ENCODE measurements at places on chromosomes 5 and 9. TPM values are rescaled to one million over a fixed set of nuclear protein-coding genes. Genes with fewer than 3 reads are reported as not detected.
A peak's percentile ranks its signal among the peaks of the same experiment; 100 is the strongest.

GRCh38 chr5:114316167-114316566, 45.7 kb upstream of the KCNN2 start:
- H3K36me3 ChIP-seq: no peaks in the 10 kb centered on the region
- DNase-seq: peak; percentile 28
- H3K4me1 ChIP-seq: peaks cover 11% of the 10 kb centered on the region
- no peak overlapping the region for H3K4me3 ChIP-seq

DNA sequence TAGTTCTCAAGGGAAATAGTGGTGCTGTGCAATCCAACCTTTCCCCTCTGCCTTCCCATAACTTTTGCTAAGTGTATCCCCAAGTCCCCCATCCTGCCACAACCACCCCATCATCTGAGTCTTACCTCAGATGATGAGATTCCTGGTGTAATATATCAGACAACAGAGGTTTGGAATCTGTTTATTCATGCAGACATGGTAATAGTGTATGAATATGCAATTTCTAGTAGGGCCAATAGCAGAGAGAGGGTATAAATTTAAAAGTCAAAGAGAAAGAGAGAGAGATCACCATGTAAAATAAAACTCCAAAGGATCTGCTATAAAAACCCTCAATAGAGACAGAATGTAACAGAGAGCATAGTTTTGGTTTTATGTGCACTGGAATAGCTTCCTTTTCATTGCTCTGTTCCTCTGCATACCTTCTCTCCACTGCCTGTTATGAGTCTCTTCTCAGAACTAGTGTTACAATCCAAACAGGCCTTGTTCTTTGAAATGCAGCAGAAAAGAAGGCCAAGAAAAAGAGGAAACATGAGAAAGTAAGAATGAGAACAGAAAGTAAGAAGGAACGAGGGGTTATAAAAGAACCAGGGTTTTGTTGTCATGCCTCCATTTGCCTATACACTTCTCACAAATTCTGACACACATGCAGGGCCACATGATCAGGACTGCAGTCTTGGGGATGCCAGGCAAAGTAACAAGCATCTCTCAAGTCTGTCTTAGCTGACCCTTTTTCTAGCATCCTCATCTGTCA, 278.0 kb downstream of the CETN3 start:
- H3K36me3 ChIP-seq: no peaks in the 10 kb centered on the region
- H3K27me3 ChIP-seq: no peaks in the 10 kb centered on the region
- H3K27ac ChIP-seq: no peak overlapping the region
- no peak for DNase-seq

DNA sequence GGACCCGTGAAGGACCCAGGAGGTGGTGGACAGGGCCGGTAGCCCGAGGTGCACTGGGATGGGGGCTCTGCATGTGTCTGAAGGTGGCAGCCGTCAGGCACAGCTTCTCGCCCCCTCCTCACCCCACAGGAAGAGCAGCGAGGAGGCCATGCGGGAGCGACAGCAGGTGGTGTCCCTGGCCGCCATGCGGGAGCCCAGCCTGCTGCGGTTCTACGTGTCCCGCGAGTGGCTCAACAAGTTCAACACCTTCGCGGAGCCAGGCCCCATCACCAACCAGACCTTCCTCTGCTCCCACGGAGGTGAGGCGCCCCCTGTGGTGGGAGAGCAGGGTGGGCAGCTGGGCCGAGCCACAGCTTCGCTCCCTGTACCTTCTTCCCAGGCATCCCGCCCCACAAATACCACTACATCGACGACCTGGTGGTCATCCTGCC, 39.9 kb downstream of the USP20 start:
- H3K27ac ChIP-seq: no peak overlapping the region
- no peaks in the 10 kb centered on the region for H3K4me1 ChIP-seq
- no peaks in the 10 kb centered on the region for H3K27me3 ChIP-seq
- peak; percentile 69 for DNase-seq

DNA sequence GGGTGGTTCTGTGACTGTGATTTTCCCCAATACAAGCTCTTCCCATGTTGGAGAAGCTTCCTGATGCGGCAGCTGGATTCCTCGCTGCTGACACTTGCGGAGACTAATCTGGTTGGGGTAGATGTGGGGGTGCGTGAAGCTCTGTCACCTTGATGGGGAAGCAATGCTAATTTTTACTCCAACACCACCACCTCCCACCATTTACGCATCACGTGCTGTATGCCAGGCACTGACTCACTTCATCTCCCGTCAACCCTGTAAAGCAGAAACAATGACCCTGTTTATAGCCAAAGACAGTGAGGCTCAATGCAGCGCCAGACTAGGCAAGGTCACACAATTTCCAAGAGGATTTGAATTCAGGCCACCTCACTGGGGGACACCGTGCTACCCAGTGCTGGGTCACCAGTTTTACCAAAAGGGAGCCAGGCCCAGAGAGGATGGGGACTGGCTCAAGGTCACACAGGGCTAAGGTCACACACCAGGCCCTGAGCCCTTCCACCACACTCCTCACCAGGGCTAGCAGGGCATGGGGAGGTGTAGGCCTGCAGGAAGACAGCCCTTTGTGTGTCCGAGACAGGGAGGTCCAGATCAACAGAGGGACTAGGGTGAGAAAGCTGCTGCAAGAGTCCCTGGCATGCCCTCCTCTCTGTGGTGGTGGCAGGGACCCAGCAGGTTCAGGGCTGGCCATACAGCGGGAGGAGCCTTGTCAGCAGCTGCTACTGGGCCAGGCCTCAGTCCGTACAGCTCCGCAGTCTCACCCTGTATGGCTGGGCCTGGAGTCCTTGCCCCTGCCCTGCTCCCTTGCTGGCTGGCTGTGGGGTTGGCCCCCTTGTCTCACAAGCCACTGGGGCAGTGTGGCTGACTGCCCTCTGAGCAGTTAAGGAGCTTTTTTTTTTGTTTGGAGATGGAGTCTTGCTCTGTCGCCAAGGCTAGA, 3.3 kb downstream of the STKLD1 start:
- H3K4me3 ChIP-seq: no peak overlapping the region
- H3K4me1 ChIP-seq: peaks cover 9% of the 10 kb centered on the region
- H3K36me3 ChIP-seq: no peaks in the 10 kb centered on the region
- peaks cover 13% of the 10 kb centered on the region for H3K27me3 ChIP-seq

GRCh38 chr5:133372293-133372937, 239.9 kb downstream of the FSTL4 start:
- H3K4me1 ChIP-seq: no peaks in the 10 kb centered on the region
- H3K4me3 ChIP-seq: no peak overlapping the region
- no peak overlapping the region for H3K27ac ChIP-seq
- 0 out of 2 replicates have a peak, but pooled peaks cover 2% of the 10 kb centered on the region for H3K36me3 ChIP-seq

GRCh38 chr5:103909391-103909790, 346.8 kb upstream of the NUDT12 start:
- no peaks in the 10 kb centered on the region for H3K36me3 ChIP-seq
- no peak overlapping the region for H3K4me3 ChIP-seq
- no peak overlapping the region for H3K27ac ChIP-seq
- no peak for DNase-seq
- H3K27me3 ChIP-seq: no peaks in the 10 kb centered on the region
- H3K4me1 ChIP-seq: no peaks in the 10 kb centered on the region

DNA sequence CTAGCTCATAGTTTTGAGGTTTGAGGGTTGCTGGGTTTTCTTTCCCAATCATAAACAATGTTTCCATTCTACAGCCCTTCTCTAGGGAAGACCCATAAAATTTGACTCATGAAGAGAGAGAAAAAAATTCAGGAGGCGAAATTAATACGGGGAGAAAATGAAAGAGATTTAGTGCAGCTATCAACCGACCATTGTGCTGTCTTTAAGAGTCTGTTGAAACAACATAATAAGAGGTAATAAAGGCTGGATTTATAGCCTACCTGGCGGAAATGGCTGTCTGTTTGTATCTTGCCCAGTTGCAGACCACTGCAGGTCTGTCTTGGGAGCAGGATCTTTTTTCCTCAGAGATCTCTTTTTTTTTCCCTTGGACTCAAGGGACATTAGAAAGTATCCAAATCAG, 66.9 kb downstream of the TLR4 start:
- no peaks in the 10 kb centered on the region for H3K27me3 ChIP-seq
- no peak for DNase-seq
- no peaks in the 10 kb centered on the region for H3K4me1 ChIP-seq
- H3K4me3 ChIP-seq: no peak overlapping the region
- no peaks in the 10 kb centered on the region for H3K36me3 ChIP-seq

DNA sequence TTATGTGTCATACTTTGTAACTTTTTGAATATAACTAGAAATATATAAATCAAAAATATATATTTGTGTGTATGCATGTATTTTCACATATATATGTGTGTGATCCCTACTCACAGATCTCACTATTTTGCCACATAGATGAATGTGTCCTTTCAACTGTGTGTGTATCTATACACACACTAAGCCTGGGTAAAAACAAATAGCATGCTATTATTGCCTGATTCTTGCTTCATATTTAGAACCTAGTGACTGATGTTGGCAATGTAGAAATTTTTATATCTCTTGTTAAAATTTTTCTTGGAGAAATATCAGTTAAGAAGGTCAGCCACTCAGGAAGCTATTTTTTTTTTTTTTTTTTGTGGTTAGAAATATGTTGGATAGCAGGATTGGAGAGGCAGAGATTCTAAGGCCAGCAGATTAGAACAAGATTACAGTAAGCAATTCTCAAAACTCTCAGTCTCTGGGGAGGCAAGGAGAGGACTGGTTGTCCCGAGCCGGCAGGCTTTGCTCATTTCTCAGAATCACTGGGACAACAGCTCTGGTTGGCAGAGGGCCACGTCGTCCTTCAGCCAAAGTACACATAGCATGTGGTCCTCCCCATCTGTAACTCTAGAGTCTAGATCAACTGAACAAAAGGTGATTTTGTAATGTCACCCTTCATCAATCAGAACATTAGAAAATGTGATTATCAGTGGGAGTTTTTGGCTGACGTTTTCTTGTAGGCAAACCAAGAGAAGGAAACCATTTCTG, 19.7 kb downstream of the C6 start:
- H3K4me1 ChIP-seq: no peaks in the 10 kb centered on the region
- H3K4me3 ChIP-seq: no peak overlapping the region
- H3K36me3 ChIP-seq: no peaks in the 10 kb centered on the region

DNA sequence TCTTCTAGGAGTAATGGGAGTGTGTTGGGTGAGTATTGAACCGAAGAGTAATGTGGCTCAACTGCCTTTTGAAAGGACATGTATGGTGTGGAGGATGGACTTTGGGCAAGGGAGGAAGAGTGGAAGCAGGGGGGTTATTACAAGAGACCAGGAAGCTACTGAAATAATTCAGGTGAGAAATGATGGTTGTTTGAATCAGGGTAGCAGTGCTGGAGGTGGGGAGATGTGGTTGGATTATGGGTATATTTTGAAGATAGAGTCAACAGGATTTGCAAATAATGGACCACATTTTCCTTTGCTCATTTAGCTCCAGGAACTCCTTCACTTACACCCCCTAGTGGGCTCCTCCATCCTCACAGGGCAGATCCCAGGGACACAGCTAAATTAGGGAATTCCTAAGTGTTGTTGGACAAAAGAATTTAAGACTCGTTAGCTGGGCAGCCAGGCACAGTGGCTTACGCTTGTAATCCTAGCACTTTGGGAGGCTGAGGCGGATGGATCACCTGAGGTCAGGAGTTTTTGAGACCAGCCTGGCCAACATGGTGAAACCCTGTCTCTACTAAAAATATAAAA, 1.2 kb upstream of the SLC4A9 start:
- no peak overlapping the region for H3K4me3 ChIP-seq
- no peaks in the 10 kb centered on the region for H3K36me3 ChIP-seq
- 0 out of 2 replicates have a peak, but pooled peaks cover 4% of the 10 kb centered on the region for H3K4me1 ChIP-seq
- peaks cover 3% of the 10 kb centered on the region for H3K27me3 ChIP-seq

GRCh38 chr5:65791712-65792673, 70.0 kb downstream of the NLN start:
- no peak for DNase-seq
- H3K36me3 ChIP-seq: peaks cover 28% of the 10 kb centered on the region
- no peaks in the 10 kb centered on the region for H3K4me1 ChIP-seq
- H3K27ac ChIP-seq: no peak overlapping the region

DNA sequence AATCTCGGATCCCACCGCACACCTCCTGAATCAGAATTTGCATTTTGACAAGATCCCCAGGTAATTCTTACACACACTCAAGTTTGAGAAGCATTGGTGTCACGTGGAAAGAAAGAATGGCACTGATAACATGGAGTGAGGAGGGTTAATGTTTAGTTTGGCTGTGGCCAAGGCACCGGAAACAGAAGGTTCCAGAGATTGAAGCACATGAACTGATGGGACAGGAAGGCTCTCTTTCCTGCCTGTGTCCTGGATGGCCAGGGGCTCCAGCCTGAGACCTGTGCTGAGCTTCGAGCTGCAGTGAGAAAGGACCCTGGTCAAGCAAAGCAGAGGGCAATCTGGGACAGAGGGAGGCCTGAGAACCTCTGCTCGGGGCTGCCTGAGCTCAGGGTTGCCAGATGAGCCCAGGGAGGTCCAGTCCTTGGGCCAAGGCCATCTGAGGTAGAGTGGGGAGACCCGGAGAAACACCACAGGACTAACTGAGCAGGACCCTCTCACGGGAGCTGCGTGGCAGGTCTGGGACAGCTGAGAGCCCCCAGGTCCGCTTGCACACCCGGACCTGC, 27.3 kb downstream of the AFAP1L1 start:
- no peaks in the 10 kb centered on the region for H3K36me3 ChIP-seq
- no peaks in the 10 kb centered on the region for H3K4me1 ChIP-seq
- no peaks in the 10 kb centered on the region for H3K27me3 ChIP-seq

GRCh38 chr9:12854221-12854620, 79.4 kb downstream of the LURAP1L start:
- DNase-seq: no peak
- no peaks in the 10 kb centered on the region for H3K36me3 ChIP-seq
- no peaks in the 10 kb centered on the region for H3K27me3 ChIP-seq
- H3K27ac ChIP-seq: no peak overlapping the region
- H3K4me1 ChIP-seq: peaks cover 4% of the 10 kb centered on the region
- H3K4me3 ChIP-seq: no peak overlapping the region

- no peak overlapping the region for H3K4me3 ChIP-seq
- H3K36me3 ChIP-seq: no peaks in the 10 kb centered on the region
- no peak overlapping the region for H3K27ac ChIP-seq
- H3K27me3 ChIP-seq: peaks cover 82% of the 10 kb centered on the region
- DNase-seq: no peak
Observed at GRCh38 chr9:129490583-129491486, 130.1 kb downstream of the C9orf50 start.

DNA sequence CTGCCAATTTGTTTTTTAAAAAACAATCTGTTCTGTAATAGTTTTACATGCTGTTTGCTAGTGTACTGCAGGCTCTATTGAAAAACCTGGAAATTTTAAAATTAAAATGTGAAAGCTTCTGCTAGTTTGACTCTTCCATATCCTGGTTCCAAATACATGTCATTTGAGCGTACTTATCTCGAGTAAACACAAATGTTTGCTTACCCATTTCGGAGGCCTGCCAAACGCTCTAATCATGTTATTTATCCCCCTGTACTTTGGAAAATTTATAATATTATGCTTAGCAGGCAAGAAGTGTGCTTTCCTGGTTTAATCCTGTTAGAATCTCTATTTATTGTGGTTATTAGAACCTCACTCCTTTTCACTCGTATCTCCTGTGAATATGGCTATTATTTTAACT, 476.8 kb upstream of the CYLC2 start:
- no peak for DNase-seq
- H3K27me3 ChIP-seq: no peaks in the 10 kb centered on the region
- H3K36me3 ChIP-seq: peaks cover 16% of the 10 kb centered on the region

- H3K4me1 ChIP-seq: peaks cover 16% of the 10 kb centered on the region
- no peak overlapping the region for H3K27ac ChIP-seq
- H3K36me3 ChIP-seq: no peaks in the 10 kb centered on the region
- DNase-seq: no peak
- H3K27me3 ChIP-seq: no peaks in the 10 kb centered on the region
- no peak overlapping the region for H3K4me3 ChIP-seq
Observed at GRCh38 chr9:7318920-7319319, 480.7 kb downstream of the DMAC1 start.

- H3K27ac ChIP-seq: no peak overlapping the region
- H3K27me3 ChIP-seq: no peaks in the 10 kb centered on the region
- H3K4me3 ChIP-seq: no peak overlapping the region
- no peak for DNase-seq
Observed at GRCh38 chr5:158166424-158166823, 307.5 kb upstream of the CLINT1 start.

Gene TAF11L5
- not detected for total RNA-seq

Gene CATSPER3
- total RNA-seq: 0.74 TPM

Gene BAAT
- total RNA-seq: 0.58 TPM

Gene RNF183
- not detected for total RNA-seq

Gene TMEM215
- total RNA-seq: 1.2 TPM

Gene SLC25A2
- total RNA-seq: not detected
